NB4 (cell line): ENCODE measurements at places on chromosomes 4 and X.
A peak's percentile ranks its signal among the peaks of the same experiment; 100 is the strongest.

- no peak for DNase-seq
Observed at GRCh38 chr4:143381189-143382118, 44.8 kb downstream of the GAB1 start.

GRCh38 chr4:121025540-121025939 is 46.8 kb downstream of the NDNF start:
- no peak for DNase-seq

DNA sequence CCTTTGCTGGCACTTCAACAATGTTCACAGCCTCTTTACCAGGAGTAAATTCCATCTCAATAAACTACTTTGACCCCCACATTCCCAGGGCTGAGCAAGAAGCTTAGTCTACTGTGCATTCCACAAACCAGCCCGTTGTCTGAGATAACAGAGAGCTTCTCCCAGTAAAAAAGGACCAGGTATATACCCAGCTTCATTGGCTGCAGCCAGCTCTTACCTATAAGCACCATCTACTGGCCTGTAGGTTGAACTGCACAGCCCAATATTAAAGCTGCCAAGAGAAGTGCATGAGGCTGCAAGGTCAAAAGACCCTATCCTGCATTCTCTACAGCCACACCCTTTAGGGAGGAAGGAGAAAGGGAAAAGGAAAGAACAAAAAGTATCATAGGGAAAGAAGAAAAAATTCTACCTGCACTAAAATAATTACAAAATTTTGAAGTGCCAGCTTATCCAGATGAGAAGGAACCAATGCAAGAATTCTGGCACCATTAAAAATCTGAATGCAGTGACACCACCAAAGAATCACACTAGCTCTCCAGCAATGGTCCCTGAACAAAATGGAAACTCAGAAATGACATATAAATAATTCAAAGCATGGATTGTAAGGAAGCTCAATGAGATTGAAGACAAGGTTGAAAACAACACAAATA is 45.7 kb upstream of the INTU start:
- peak; percentile 48 for DNase-seq

DNA sequence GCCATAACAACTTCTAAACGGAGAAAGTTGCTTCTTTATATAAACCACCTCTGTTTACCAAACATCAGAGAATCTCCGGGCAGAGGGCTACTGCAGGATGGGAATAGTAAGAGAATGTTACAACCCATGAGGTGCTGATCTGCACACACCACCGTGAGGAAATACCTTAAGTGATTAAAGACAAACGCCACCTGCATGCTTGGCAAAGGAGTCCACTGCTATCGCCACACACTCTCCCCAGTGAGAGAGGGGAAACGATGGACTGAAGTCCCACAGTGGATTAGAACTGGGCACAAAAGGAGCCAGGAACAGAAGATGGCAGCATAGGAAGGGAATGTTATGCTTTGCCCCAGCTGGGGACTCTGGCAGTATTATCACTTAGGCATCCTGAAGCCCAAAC is 15.6 kb downstream of the MAML3 start:
- no peak for DNase-seq

- no peak for DNase-seq
Observed at GRCh38 chr4:89486042-89486441, 178.4 kb upstream of the GPRIN3 start.

DNA sequence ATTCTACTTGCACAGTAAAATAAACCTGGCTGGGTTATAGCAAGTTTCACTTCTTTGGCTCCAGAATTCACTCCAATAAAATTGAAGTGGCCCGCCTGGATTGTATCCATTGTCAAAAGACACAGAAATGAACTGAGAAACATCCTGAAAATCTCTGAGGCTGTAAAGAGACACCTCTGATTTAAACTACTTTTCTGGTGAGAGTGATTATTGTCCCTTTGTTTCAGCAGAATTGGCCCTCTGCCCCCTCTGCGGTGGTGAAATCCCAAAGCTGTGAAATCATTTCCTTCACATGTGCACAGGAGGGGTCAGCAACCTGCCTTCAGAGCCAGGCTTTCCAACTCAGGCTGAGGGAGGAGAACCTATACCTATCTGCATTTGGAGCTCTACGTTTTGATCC is 23.0 kb downstream of the GAB3 start:
- peak; percentile 27 for DNase-seq

- peak; percentile 10 for DNase-seq
Observed at GRCh38 chrX:16711893-16712547, 449 bp downstream of the CTPS2 start.

- DNase-seq, result no peak
Observed at GRCh38 chr4:140719022-140719421, 37.2 kb downstream of the TBC1D9 start.

- no peak for DNase-seq
Observed at GRCh38 chrX:22968494-22968893, 31.3 kb upstream of the DDX53 start.

- no peak for DNase-seq
Observed at GRCh38 chrX:97843200-97843811, 959.6 kb downstream of the RPA4 start.

GRCh38 chrX:107102980-107103379 is 15.6 kb downstream of the RBM41 start:
- peak; percentile 6 for DNase-seq

- no peak for DNase-seq
Observed at GRCh38 chrX:123184219-123184865, at the start of gene GRIA3. GRIA3 (plus strand) TSS chrX:123184278; CDS start chrX:123184536, 258 bp downstream.

DNA sequence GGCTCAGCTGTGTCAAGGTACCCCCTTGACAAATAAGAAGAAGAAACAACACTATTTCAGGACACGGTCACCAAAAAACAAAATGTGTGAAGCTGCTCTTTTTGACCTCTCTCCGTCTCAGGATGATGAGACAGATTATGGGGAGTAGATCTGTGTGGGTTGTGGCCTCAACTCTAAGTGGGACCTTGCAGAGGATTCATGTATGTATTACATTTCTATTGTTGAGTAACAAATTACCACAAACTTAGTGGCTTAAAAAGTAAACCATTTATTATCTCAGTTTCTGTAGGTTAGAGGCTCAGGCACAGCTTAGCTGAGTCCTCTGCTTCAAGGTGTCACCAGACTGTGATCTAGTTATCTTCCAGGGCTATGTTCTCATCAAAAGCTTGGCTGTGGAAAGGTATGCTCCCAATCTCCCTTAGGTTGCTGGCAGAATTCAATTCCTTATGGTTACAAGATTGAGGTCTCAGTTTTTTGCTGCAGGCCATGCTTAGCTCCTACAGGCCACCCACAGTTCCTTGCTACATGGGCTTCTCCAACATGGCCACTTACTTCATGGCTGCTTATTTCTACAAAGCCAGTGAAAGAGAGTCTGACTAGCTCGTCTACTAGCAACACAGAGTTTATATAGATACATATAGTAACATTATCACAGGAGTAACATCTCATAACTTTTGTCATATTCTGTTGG is 28.1 kb downstream of the DGKK start:
- DNase-seq, result no peak

DNA sequence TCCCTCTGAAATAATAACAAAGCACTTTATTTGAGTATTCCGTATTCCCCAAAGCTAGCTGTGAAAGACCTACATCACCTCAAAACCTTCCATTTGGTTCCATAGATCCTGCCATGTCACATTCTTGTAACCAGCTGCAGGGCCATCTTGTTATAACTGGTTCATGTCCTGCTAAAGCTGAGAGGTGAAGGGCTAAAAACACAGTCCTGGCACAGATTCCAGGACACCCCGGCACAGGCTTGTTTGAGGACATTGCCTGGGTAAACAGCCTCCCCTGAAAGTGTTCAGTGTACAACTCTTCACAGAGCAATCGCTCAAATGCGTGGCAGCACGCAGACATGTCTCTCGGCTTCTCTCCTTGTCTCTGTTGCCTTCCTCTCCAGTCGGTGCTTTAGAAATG is 129.2 kb downstream of the MANBA start:
- DNase-seq, result no peak

- peak; percentile 8 for DNase-seq
Observed at GRCh38 chr4:67522851-67523671, 22.2 kb downstream of the CENPC start.

- DNase-seq, result no peak
Observed at GRCh38 chrX:50700921-50701320, 113.1 kb downstream of the SHROOM4 start.

- no peak for DNase-seq
Observed at GRCh38 chr4:18686338-18687037, 664.9 kb upstream of the LCORL start.

DNA sequence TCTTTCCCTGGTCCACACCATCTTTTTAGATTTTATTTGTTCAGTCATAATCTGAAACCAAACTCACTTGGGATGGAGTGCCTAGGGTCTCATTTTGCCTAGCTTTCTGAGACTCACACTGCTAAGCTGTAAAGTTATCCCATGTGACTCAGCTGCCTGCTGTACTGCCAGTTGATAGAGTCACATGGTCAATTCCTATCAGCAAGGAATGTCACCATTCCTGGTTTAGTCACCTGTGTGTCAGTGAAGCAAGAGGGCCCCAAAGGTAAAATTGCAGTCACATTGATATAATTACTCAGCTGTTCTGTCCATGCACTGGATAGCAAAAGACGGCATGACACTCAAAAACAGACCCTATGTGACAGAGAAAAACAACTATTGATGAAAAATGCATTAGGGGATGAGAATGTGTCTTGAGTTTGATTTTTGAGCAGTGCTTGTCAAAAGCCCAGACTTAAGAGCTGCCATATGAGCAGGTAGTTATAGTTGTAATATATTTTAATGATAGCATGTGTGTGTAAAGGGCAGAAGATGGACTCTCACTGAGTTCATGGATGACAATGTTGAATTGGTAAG is 413.2 kb downstream of the PPARGC1A start:
- DNase-seq, result no peak

DNA sequence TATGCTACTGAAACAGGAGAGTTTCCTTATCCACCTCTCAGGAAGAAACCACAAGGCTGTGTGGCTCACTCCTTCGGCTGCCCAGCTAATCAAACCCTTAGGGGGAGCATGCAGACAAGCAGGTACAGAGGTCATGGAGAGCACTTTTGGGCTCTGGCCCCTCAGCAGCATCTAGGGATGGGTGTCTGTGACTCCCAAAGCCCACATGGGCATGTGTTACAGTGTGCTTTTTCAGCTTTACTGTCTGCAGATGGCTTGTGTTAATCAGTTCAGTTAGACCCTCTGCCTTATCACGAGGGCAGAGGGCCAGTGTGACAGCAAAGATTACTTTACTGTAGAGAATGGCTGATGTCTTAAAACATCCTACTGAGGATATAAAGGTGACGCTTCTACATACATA is 447.4 kb downstream of the PCDH10 start:
- DNase-seq, result no peak

- peak; percentile 11 for DNase-seq
Observed at GRCh38 chr4:73028621-73029020, 40.9 kb downstream of the COX18 start.

DNA sequence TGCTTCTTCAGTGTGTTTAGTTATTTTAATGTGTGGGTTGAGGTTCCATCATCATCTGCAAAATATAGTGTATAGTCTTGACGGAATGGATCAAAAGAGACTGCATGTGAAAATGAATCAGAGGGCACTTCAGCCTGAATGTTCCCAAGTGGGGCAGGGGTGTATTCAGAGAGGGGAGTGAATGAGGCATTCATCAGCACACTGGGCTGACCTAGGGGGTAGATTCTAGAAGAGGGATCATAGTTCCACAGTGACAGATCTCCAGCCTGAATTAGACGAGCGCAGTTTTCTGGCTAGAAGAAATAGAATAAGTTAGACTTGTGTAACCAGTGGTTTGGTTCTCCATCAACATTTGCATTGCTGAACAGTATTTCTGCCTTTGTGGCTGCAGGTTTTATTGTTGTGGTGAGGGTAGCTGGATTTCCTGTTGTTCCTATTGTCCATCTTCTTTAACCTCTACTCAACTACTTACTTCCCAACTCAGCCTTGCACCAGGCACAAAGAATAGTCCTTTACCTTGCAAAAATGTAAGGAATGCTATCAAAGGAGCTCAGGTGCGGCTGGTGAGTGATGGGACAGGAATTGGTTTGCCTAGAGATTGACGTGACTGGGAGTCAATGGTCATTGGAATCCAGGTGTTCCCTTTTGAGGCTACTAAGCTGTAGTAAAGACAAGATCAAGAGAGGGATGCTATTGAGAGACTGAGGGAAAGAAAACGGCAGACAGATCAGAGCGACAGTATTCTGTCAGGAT is 50.9 kb downstream of the NAP1L5 start:
- DNase-seq, result peak; percentile 1

DNA sequence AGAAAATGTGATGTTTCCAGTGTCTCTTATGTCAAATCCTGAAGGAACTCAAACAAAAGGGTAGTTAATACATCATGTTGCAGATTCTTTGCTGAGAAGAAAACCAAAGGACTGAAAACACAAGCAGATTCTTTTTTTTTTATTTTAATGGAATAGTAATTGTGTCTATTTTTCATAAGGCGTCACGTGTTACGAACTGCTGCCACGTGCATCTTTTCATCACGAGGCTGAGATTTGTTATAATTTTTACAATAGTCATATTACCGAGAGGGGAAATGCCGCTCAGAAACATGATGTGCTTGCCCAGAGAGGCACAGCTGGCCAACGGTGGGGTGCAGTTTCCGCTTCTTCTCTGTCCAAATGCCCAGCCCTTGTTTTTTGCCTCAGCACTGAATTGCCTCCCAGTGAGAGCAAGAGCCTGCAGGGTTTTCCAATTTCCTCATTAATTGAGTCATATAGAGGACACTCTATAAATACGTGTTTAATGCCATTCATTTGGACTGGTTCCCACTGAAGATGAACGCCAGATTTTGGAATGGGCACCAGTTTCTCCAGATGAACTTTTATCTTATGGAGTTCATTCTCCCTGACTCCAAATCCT is 225.3 kb downstream of the STK32B start:
- DNase-seq, result no peak
